ENCODE measurements at places on chromosomes 13 and 19.

DNA sequence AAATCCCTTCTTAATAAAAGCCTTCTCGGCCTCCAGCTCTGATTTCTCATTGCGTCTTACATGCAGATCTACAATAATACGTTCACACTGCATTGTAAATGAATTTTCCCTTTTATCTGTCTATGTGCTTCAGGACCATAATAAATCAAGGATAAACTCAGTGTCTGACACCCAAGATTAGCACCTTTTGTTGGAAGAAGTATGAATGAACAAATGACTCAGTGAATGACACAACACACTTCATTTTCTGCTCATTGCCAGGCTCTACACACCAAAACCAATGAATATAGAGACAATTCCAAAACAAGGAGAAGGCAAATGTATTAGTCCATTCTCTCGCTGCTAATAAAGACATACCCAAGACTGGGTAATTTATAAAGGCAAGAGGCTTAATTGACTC lies 1224.4 kb downstream of the EFNB2 start:
- DNase-seq = no peak

- DNase-seq = no peak
These were observed 115.9 kb downstream of the DACH1 start for GRCh38 chr13:71751073-71751472.

- no peak for DNase-seq
These were observed 15.0 kb downstream of the GPATCH1 start for GRCh38 chr19:33096005-33096404.

- DNase-seq = peak; percentile 83
These were observed 9.9 kb downstream of the RANBP3 start for GRCh38 chr19:5967994-5968430.

GRCh38 chr13:107835339-107836018 lies 379.9 kb downstream of the LIG4 start:
- DNase-seq = peak; percentile 91

GRCh38 chr13:58081301-58081820 lies 449.8 kb downstream of the PCDH17 start:
- DNase-seq = no peak

- peak; percentile 42 for DNase-seq
These were observed 1422.4 kb upstream of the MIR17HG start for GRCh38 chr13:89925107-89925506.

GRCh38 chr13:43573361-43573740 lies 213.4 kb downstream of the ENOX1 start:
- peak; percentile 64 for DNase-seq
